Activated naive CD8-positive, alpha-beta T cell treated with anti-CD3 and anti-CD28 coated beads, Interleukin-2, amount 10 ng/mL, durations not matched to agents 7 days and 5 days (primary cell): ENCODE measurements at places on chromosomes 2 and 18.

DNA sequence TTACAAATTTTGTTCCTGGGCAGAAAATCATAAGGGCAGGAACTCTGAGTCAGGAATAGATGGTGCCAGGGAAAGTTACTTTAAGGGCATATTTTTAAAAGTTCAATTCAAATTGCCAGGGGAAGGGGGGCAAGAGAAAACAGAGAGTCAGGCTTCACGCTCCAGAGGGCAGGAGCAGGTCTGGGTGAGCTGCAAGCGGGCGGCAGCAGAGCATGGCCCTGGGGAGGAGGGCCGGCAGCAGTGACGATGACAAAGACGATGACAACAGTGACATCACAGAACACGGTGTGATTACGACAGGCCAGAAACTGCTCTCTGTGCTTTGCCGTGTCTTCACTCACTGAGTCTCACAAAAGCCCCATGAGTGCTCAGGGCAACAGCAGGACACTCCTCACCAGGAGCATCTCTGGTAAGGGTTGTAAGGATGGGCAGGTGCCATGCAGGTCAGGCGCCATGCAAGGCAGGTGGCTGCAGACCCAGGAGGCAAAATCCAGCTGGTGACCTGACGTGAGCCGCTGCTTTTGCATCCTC lies 23.3 kb downstream of the CHST10 start:
- no peak for DNase-seq

DNA sequence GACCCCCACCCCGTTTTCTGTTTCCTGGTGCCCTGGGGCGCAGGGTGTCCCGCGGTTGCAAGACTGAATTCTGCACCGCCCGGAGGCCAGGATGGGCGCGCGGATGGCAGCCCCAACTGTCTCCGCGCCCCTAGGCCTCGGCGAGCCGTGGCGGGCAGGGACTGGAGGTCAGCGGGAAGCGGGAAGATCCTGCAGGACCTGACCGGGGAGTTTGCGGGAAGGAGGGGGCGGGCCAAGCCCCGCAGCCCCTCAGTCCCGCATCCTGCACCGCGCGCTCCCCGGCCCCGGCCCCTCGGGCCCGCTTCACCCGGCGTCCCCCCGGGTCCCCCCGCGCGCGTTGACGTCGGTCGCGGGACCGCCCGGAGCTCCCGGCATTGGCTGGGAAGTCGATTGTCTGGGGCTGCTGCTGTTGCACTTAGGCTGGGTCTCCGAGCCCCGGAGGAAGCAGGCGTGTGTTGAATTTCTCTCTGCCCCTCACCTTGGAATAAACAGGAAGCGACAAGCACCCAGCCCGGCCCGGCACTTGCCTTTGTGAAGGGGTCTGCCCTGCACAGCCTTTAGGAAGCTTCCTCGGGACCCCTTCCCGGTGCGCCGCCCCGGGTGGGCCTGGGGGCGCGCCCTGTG lies at the start of gene LDLRAD4:
Gene LDLRAD4 (plus strand): TSS at position 393 of the 624 bp plus-strand sequence.
- DNase-seq, result peak; percentile 66

DNA sequence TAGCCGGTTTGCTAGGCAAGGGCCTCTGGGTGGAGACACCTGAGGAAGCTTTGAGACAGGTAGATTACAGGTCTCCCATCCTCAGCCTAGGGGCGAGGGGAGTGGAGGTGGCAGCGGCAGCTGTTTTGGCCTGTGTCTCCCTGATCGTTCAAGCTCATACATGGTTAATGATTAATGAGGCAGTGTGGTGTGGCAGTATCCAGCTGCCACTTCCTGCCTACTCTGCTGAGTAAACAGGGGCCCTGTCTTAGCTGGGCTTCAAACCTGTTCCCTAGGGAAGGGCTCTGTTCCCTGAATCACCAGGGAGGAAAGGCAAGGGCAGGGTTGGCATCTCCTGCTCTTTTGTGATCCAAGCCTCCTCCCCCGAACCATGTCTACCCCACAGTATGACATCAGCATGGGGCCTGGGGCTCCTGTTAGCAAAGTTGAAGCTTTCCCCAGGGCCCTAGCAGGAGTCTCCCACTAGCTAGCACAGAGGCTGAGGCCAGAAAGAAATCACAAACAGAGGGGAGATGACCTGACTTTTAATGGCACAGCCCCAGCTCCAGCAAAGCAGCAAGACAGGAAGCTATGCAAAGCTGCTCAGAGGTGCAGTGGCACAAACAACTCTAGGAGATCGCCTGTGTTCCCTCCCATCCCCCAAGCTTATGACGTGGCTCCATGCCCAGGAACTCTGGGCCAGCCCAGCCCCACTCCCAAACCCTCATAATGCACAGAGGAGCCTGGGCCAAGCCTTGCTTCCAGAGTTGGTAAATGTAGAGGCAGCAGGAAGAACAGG lies 3.7 kb upstream of the TUBA4B start:
- peak; percentile 53 for DNase-seq

DNA sequence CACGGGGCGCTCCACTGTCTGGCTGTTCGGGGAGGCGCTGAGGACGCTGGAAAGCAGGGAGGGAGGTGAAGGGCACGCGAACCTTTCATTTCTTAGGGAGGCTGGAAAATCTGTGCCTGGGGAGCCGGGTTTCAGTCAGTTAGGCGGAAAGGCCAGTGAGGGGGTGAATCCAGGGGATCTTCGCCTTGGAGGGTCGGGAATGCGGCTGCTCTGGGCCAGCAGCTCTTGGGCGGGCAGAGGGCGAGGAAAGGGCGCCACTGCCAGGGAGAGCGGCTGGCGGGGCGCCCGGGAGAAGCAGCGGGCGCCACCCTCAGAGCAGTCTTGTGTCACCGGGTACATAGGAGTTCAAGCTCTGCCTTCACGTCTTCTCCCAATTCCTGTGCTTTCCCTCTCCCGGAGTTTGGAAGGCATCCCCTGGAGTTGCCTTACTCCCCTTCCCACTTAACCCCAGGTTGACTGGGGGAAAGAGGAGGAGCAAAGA lies 1.4 kb downstream of the CCDC85A start:
- no peak for DNase-seq

DNA sequence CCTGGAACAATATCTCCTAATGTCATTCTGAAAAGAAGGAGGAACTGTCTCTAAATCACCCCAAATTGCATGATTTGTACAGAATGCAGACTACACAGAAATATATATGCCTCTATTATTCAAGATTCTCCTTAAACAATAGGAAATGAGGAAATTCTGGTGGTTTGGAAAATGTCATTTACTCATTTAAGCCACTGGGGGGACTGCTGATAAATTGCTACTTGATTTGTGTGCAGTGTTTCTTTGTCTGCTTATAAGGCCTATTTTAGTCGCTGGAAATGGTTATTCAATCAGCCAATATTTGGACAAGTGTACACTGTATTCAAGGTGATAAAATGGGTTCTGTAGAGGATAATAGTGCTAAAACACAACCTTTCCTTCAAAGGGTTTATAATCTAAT lies 801.9 kb upstream of the CELF4 start:
- DNase-seq, result no peak

- no peak for DNase-seq
Observed at GRCh38 chr18:30280186-30280585, 762.4 kb downstream of the DSC3 start.

GRCh38 chr2:113809076-113809736 lies 52.8 kb upstream of the SLC35F5 start:
- DNase-seq, result no peak

- DNase-seq, result no peak
Observed at GRCh38 chr2:108635630-108636354, 83.5 kb upstream of the RANBP2 start.

GRCh38 chr2:130828461-130828860 lies 8.3 kb upstream of the ARHGEF4 start:
- DNase-seq, result no peak

GRCh38 chr2:202361108-202361507 lies 15.0 kb upstream of the BMPR2 start:
- no peak for DNase-seq

- DNase-seq, result no peak
Observed at GRCh38 chr2:7703543-7704144, 786.4 kb downstream of the RNF144A start.

GRCh38 chr2:229725716-229726574 lies 11.6 kb upstream of the DNER start:
- DNase-seq, result no peak

- no peak for DNase-seq
Observed at GRCh38 chr2:151228847-151229512, 32.7 kb downstream of the RBM43 start.

GRCh38 chr2:38613126-38613848 lies 10.6 kb upstream of the HNRNPLL start:
- DNase-seq, result no peak

DNA sequence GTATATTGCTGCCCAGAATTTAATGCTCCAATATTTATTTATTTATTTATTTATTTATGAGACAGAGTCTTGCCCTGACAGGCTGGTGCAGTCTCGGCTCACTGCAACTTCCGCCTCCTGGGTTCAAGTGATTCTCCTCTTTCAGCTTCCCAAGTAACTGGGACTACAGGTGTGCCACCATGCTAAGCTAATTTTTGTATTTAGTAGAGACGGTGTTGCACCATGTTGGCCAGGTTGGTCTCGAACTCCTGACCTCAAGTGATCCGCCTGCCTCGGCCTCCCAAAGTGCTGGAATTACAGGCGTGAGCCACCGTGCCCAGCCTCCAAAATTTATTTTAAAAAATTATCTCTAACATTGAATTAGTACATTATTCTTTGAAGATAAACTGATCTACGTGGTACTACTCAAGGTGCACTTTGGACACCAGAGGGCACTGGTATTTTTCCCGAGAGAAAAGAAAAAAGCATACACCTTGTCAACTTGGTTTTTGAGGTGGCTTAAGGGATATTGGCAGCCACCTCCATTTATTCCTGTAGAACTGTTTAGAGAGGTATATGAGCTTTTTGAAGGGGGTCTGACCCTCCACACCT lies 1.4 kb upstream of the IDH1 start:
- no peak for DNase-seq

GRCh38 chr2:64404002-64404731 lies 49.8 kb upstream of the LGALSL start:
- DNase-seq, result no peak

DNA sequence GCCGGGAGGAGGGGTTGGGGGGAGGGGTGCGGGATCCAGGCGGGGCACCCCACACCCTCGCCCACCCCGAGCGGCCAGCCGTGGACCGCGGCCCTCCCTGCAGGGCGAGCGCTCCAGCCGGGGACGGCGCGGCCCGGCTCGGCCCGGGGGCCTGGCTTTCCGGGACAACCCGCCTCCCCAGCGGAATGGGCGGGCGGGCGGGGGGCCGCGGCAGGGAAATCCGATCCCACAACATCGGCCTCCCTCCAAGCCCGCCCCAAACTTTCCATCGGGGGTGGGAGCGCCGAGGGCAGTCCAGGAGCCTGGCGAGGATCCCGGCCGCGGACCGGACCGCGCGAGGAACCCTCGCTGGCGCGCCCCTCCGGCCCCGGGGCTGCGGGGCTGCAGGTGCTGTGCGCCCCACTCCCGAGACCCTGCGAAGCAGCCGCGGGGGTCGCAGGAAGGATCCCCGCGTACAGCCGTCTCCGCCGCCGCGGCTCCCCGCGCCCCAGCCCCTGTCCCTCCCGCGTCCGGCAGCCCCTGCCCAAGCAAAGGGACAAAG lies 529 bp downstream of the SEMA4C start:
- DNase-seq, result no peak

DNA sequence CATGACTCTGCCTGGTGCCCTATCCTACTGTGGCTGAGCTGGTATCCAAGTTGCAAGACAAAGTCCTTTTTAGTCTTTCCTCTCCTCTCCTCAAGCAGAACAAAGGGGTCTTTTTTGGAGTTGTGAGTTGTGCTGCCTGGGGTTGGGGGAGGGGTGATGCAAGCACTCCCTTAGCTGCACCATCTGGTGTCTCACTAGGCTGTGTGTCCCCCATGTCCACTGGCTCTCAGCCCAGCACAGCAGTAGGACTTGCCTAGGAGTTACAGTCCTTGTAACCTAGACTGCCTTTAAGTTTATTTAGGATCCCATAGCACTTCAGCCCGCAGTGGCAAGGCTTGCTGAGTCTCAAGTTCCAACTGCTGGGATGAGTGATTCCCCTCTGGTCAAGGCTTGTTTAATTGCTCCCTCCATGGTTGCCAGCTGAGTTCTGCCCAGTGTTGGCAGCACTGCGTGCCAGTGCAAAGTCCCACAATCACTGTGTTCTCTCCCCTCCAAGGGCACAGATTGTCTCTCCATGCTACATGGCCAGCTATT lies 13.2 kb upstream of the ILKAP start:
- DNase-seq, result no peak

DNA sequence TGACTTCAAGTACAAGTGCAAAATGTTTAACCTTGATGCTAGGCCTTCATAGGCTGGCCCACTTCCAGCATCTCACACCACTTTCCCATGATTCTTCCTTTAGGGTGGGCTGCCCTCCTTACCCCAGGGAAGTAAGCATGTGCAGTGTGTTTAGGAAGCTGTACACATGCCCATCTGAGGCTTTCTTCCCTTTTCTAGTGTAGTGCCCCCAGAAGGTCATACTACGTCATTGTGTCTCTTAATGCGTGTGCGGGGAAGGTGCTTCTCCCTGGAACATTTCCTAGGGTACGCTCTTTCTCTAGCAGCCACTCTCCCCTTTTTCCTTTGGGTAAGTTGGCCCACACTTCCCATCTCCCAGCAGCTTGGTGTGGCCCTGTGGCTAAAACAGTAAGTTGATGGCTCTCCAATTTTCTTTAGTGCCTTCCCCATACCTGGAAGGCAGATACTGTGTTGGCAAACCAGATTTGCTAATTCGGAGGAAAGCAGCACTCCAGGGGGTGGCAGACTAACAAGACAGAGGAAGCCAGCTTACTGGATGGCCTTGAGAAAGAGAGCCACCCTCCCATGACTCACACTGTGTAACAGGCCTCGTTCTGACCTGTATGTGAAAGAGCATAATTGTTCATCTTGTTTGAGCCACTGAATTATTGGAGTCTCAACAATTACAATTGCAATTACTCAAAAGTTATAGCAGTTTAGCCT lies 1.1 kb upstream of the SULT6B1 start:
- no peak for DNase-seq

DNA sequence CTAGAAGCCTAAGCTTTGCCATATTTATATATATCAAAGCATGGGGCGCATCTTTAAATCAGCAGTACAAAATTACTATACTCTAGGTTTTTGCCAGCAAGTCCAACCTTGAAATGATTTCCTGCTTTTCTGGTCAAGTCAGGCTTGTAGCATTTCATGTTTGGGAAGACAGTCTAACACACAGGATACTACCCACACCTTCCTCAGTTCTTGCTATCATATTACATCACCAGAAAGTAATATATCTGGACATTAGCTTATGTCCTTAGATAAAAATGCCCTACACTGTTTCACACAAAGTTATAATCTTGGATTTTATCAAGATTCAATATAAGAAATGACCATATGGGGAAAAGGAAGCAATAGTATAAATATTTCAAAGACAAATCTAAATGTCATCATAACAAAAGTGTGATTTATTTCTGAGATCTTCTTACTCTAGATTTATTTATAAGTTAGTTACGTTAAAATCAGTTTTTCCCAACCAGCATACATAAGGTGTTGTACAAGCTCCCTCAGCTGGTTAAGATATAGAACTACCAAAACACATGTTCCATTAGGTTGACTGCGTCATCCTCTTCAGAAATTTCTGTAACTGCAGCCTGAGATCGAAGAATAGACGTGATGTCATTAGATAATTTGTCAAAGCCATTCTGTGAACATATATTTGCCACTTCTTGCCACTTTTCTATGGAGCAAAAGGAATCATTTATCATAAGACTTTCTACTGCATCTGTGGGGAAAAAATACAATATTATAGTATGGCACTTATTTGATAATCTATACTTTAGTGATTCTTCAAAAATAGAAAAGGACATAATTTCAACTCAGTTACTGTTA lies 56.6 kb downstream of the CLHC1 start:
- DNase-seq, result no peak

GRCh38 chr2:217008794-217009193 lies 148.9 kb upstream of the TNP1 start:
- no peak for DNase-seq
